ENCODE measurements at places on chromosomes 11 and 22.

DNA sequence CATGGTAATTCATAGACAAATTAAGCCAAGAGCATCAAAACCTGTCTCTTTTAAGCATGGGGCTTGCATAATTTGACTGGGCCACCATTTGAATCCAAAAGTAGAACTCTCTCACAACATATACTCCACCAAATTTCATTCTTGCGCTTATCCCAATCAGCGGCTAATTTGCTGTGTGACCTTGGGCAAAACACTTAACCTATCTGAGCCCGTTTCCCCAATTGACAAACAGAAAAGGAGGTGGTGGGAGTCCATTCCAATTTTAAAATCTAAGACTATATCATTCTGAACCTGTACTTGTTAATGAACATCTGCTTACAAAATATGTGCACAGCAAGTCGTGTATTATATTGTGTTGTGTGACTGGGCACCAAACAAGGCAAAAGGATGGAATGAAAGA, 338.1 kb upstream of the NARS2 start:
- no peak for DNase-seq

GRCh38 chr11:29452146-29452545, 564.7 kb downstream of the KCNA4 start:
- peak; percentile 67 for DNase-seq

- no peak for DNase-seq
Observed at GRCh38 chr22:46062971-46063631, 86.1 kb upstream of the WNT7B start.

DNA sequence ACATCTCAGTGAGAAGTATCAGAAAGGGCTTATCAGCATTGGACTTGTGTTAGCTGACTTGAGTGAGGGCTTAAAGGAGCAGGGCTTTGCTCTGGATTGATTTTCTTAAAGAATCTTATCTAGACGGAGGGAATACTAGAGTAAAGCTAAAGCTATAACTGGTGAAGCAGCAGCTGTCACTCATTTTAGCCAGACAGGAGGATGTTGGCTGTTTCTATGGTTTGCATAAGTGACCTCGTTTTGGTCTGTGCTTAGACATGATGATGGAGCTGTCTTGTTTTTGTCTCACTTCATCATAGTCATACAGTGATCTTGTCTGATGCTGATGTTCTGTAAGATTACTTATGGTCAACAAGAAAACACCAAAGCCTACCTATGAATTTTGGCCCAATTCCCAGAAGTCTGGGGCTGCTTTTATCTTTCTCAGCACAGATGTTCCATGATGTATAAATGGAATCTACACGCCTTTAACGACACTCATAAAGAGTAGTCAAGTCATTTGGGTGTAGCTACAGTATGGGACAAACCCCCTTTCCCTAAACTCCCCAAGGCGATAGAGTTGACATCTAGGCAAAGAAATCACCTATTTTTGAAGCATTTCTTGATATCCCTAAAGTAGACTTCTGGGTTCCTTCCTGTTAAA, 77.5 kb upstream of the UCP3 start:
- DNase-seq = no peak

DNA sequence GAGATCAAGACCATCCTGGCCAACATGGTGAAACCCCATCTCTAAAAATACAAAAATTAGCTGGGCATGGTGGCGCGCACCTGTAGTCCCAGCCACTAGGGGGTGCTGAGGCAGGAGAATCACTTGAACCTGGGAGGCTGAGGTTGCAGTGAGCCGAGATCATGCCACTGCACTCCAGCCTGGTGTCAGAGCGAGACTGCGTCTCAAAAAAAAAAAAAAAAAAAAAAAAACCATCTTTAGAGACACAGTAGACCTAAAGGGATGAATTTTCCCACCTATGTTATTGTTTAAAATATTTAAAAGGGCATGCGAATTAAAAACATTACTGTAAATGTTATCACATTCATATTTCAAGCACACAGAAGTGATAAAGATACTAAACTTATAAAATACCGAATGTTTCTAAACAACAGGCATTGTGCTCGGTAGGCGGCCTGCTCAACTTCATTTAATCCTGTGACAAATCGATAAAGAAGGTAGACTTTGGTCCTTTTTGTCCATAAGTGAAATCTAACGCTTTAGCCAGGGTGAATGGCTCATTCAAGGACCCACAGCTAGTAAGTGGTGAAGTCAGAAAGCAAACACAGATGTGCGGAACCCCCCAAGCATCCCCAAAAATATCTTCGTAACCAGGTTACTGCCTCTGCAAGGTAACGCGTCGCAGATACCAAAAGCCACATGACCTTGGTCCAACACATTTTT, 16.1 kb downstream of the NCAPD3 start:
- DNase-seq = peak; percentile 22

- peak; percentile 23 for DNase-seq
Observed at GRCh38 chr22:25497181-25497641, 67.3 kb upstream of the GRK3 start.

DNA sequence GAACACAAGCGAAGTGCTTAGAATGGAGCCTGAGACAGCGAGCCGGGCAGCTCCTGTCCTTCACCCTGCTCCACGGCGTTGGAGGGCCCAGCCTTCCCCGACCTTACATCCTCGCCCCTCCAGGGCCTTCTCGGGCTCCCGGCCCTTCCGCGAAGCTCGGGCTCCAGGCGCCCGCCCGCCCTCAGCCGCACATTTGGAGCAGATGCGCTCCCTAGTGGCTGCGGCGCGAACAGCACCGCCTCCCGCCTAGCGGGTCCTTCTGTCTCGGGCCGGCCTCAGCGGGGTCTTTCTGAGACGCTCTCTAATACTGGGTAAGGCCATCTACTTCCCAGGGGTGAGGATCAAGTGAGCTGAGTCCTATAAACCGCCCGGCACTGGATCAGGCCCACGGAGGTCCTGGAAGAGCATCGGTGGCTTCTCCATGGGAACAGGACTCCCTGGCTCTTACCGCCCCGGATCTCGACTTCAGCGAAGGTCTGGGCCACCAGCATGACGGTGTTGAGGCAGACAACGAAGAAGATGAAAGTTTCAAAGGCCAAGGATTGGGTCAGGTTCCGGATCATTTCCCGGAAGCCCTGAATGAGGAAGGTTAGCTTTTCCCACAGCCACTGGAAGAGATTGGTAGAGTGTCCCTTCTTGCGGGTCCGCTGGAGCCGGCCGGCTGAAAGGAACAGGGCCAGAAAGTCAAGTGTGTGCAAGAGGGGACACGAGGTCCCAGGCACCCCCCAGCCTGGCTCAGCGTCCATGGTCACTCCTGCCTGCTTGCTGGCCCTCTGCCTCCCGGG, 3.7 kb downstream of the CATSPER1 start:
- DNase-seq = peak; percentile 55

DNA sequence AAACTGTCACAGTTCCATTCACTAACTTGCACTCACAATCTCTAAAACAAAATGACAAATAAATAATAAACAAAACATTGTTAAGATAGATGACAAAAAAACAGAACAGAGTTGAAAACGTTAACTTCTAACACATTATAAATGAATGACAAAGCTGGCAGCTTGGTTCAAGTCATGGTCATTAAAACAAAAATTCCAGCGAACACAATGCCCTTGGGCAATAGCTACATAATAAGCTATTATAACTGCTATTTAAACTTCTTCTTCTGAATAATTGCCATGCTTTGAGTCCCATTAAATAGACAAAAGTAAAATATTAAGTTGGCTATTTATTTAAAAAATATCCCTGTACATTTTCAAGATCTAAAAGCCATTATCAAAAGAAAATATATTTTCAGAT, 54.7 kb downstream of the PICALM start:
- no peak for DNase-seq

GRCh38 chr22:24088816-24089215, 77.7 kb downstream of the CABIN1 start:
- DNase-seq = no peak

DNA sequence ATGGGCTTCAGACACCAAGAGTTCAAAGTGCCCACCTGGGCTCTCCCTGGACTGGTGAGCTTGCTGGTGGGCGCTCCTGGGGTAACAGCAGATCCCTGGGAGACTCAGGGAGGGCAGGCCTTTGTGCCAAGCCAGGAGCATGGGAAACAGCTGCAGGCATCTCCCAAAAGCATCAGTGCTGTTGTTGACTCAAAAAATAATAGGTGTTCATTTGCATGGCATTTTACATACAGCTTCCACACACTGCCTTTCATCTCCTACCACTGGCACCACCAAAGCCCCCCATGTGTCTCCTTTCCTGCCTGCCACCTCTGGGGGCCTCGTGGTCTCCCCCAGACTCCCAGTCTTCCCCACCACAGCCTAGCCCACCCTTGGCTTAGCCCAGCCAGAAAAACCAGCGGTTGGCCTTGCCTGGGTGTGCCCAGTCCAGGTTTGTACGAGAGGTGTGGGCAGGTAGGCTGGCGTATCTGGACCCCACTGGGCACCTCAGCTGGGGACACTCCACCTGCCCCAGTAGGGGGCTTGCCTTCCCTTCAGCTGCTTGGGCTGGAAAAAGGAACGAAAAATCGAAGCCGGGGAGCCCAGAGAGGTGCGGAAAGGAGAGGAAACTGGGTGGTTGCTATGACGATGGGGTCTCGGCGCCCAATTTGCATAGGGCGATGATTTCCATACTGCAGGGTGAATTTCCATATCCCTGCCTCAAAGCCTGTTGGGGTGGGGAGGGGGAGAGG, 15.0 kb downstream of the POU2F3 start:
- DNase-seq = no peak

- DNase-seq = no peak
Observed at GRCh38 chr22:47645450-47645914, 883.0 kb downstream of the TBC1D22A start.

DNA sequence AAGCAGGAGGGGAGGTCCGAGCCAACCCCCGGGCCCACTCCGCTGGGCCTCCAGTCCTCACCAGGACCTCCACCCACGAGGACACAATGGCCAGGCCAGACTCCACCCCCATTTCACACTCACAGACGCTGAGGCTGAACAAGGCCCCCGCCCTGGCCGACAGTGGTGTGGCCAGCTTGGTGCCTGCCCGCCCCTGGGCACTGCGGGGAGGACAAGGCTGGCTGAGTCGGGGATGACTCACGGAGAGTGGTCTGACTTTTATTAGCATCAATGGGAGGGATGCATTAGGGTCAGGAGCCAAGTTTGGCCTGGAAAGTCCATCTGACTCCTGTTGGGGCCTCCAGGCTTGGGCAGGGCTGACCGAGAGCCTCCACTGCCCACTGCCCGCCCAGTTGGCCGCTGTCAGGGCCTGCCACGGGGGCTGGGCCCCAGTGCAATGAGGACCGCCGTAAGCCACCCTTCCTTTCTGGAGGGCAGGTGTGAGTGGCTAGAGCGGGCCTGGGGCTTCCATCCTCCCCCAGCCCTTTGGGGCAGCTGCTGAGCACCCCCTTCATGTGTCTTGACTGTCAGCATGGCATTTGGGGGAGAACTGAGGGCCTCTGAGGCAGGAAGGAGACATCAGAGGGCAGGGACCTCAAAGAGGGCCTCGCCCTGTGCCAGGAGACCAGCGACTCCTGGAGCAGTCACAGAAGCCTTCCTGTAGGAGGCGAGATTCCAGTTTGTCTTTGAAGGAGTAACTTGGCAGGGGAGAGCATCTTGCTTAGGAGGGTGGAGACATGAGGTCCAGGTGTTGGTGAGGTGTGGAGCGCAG, 10.6 kb downstream of the TSPAN32 start:
- peak; percentile 76 for DNase-seq

- DNase-seq = no peak
Observed at GRCh38 chr11:30317030-30317429, 5.9 kb upstream of the ARL14EP start.

DNA sequence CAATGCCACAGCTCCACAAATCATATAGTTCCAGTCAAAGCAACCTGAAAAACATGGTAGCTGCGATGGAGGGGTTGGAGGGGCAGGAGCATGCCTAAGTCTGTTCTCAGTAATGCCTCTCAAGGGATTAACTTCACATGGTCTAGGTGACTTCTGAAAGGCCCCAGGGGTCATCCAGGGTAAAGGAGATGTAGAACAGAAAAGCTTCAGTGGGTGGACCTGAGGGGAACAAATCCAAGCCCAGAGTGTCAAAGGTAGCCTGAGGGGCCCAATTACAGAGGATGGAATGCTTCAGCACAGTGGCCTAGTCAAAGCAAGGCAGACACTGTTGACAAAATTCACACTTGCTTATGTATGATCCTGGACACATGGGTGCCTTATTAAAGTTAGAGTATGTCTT, 23.3 kb downstream of the OR4D9 start:
- no peak for DNase-seq

- no peak for DNase-seq
Observed at GRCh38 chr22:32874976-32875375, 73.5 kb downstream of the TIMP3 start.

DNA sequence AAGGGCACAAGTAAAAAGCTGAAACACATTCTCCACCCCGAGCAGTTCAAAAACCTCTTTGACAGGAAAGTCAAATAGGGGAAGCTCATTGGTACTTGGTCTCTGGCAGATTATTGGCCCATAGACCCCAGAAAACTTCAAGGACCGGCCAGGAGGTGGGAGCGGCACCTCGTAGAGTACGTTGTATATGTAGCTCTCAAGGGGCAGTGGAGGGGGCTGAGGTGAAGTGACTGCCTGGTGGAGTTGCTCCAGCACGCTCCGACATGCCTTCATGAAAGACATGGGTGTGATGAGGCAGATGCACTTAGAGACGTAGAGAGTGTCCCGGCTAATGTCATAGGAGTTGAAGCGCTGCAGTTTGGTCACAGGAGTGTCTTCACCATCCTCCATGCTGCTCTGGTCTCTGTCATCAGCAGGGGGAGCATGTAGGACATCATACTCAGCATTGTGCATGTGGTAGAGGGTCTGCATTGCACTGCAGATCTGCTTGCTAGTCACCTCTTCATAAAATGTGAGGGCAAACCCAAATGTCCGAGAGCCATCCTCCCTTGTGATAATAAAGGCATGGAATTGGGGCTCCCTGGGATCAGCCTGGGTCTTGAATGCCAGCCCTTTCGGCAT, 61.3 kb downstream of the DENND5A start:
- DNase-seq = no peak

All from fibroblast of the aortic adventitia (primary cell).